ENCODE measurements at places on chromosomes 1 and 21. TPM values are rescaled to one million over a fixed set of nuclear protein-coding genes. Genes with fewer than 3 reads are reported as not detected.

DNA sequence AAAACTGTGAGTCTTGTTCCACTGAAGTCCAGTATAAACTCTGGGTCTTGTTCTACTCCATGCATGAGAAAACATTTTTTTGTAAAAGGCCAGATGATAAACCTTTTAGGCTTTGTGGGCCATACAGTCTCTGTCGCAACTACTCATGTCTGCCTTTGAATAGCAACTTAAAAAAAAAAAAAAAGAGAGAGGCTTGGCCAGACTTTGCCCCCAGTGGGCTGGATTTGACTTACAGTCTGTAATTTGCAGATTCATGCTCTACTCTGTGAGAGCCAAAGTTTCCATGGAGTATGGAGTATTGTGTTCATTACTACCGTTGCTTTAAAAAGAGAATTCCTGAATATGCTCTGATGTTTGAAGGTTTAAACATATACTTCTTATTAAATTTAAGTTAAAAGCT, 654.9 kb upstream of the PKN2 start:
- no peak for DNase-seq
- H3K27ac ChIP-seq = no peak overlapping the region
- no peaks in the 10 kb centered on the region for H3K36me3 ChIP-seq
- H3K4me1 ChIP-seq = no peaks in the 10 kb centered on the region
- no peak overlapping the region for H3K4me3 ChIP-seq
- no peaks in the 10 kb centered on the region for H3K27me3 ChIP-seq

DNA sequence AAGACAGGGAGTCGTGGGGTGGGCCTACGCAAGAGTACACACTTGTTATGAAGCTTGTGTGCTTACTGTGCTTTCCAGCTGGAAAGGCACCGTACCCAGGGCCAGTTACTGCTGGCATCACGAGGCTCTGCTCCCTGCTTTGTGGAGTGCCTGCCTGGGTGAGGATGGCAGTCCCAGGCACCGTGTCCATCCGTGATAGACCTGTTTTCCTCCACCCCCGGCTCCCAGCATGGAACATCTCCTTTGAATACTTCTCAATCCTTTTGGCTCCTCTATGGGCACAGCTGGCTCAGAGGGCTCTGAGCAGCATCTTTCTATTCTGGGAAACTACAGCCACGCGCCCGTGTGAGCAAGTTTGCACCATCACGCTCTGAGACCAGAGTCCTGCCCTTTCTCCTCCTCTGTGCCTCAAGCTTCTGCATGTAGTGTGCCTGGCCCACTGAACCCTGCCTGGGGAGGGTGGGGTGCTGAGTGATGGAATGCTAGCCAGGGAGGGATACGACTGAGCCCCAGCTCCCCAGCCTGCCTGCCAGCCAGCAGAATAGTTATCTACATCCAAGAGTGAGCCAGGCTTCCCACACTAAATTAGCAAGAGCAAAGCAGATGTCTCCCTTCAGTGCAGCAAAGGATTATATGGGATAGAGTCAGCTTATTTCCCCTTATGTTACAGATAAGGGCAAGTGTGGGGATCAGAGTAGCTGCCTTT, 7.1 kb upstream of the TNR start:
- no peak overlapping the region for H3K27ac ChIP-seq
- DNase-seq = no peak

DNA sequence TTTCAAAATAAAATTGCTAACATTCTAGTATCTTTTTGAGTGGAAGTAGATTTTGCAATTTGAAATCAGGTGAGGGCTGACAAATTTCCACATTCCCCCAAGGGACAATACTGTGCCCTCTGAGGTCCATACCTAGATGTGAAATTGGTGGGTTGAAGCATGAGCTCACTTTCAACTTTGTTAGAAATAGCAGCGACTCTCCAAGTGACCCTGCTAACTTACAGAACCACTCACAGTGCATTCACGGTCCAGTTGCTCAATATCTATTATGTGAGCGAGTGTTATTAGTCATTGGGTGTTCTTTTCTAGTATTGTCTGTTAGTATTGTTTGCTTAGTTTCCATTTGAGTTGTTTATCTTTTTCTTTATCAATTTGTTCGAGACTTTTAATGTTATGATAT, 53.6 kb upstream of the ASB17 start:
- no peak overlapping the region for H3K4me3 ChIP-seq
- no peaks in the 10 kb centered on the region for H3K36me3 ChIP-seq
- no peak overlapping the region for H3K27ac ChIP-seq
- no peaks in the 10 kb centered on the region for H3K4me1 ChIP-seq

DNA sequence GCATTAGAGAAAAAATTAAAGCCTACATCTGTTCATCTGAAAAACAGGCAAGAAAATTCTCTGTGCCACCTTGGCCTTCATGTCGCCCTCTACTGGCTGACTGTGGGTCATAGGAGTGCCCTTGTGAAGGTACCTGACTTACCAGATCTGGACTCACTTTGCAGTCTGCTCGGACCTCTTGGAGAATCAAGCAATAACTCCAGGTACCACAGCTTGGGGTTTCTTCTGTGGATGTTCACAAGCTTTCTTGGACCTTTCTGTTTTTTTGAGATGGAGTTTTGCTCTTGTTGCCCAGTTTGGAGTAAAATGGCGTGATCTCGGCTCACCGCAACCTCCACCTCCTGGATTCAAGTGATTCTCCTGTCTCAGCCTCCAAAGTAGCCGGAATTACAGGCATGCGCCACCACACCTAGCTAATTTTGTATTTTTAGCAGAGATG, 2.4 kb upstream of the PRAMEF18 start:
- no peaks in the 10 kb centered on the region for H3K27me3 ChIP-seq
- H3K4me1 ChIP-seq = no peaks in the 10 kb centered on the region
- no peaks in the 10 kb centered on the region for H3K36me3 ChIP-seq
- peak; percentile 12 for DNase-seq
- H3K27ac ChIP-seq = no peak overlapping the region

DNA sequence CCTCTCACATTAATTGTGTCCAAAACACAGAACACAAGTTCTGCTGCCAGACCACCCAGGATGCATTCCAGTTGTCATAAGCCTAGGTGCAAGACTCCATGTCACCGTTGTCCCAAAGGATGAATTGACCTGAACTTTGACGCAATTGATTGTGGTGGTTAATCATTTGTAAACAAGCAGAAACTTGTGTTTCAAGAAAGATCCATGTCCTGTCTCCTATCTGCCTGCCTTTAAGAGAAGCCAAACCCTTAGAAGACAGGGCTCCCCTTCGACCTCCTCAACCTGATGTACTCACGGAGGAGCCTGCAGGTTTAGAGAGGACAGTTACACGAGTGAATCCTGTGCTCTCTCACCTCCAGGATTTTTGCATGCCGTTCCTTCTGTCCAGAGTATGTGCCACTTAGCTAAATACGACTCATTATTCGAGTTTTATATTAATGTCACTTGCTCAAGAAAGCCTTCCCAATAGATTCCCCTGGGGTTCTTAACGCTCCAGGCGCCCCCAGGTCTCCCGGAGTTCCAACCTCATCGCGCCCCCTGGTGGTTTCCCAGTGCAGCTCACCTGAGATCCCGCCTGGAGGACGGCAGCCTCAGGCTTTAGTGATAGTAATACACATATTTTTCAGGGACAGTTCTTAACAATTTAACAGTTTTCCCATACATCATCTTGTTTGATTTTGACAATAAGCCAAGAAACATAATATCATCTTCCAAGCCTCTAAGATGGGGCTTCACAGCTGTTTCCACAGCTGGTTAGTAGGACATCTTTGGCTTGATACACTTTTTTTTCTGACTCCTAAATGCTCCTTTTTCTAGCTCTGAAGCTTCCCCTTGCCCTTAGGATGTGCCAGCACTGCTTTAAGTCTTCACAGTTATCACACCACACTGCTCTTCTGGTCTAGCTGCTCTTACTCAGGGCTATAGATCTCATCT, 2.4 kb upstream of the C8B start:
- H3K4me1 ChIP-seq = no peaks in the 10 kb centered on the region
- no peaks in the 10 kb centered on the region for H3K36me3 ChIP-seq
- H3K27me3 ChIP-seq = peaks cover 2% of the 10 kb centered on the region
- no peak overlapping the region for H3K27ac ChIP-seq
- DNase-seq = no peak

DNA sequence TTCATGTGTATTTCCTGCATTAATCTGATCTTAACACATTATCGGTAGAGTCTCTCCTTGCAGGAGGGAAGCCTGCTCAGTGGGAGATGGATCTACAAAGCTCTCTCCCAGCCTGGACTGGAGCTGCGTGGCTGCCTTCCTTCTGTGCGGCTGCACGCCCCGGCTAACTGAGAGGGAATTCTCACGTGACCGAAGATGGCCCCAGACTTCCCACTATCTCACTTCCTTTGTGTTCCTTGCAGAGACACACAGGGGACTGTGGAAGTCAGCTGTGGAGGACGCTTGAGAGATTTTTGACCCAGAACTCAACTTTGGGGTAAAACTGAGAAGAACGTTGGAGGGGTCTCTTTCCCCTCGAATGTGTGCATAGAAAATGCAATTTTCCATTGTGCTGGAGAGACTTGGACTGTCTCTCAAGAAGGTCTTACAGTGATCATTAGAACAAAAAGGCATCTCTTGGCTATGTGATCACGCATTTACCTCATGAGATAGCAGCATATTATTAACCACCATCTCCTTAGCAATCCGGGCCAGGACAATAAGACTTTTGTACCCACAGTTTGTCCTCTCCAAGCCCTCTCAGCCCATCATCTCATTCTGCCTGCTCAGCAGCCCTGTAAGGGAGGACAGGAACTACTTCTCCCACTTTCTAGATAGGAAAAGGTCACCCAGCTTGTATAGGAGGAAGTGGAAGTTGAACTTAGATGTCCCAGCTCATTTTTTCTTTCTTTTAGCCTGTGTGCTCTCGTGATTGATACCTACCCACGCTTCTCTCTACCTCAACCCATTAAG, 49.3 kb upstream of the TARBP1 start:
- H3K36me3 ChIP-seq = no peaks in the 10 kb centered on the region
- peaks cover 4% of the 10 kb centered on the region for H3K4me1 ChIP-seq
- no peaks in the 10 kb centered on the region for H3K27me3 ChIP-seq
- no peak overlapping the region for H3K27ac ChIP-seq
- DNase-seq = no peak

DNA sequence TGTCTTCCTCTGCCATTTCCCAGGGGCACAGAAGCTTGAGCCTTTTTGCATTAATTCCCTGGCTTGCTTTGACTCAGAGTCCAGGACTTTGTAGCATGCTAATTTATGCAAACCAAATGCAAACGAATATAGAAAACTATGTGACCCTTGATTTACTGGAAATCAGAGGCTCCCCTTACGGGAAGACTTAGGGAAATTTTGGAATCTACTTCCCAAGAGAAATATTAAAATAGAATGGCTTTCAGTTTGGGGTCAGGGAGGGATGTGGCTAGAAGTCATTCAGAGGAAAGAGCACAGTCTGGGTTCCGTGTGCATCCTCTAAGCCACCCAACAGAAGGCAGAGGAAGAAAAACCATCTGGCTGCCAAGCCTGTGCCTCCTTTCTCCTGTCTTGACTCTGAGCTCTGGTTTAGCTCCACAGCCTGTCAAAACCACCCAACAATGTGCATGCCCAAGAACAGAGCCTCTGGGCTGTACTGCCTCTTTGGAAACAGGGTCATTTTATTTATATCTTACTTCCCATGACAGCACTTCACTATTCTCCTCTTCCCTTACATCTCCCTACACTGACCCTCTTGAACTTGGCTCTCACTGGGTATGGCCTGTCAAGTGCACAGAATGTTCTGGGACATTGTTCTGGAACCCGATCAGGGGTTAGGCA, 30.1 kb downstream of the ATF3 start:
- no peak overlapping the region for H3K4me3 ChIP-seq
- H3K36me3 ChIP-seq = no peaks in the 10 kb centered on the region
- no peaks in the 10 kb centered on the region for H3K27me3 ChIP-seq
- H3K27ac ChIP-seq = no peak overlapping the region
- H3K4me1 ChIP-seq = peaks cover 25% of the 10 kb centered on the region
- DNase-seq = no peak

DNA sequence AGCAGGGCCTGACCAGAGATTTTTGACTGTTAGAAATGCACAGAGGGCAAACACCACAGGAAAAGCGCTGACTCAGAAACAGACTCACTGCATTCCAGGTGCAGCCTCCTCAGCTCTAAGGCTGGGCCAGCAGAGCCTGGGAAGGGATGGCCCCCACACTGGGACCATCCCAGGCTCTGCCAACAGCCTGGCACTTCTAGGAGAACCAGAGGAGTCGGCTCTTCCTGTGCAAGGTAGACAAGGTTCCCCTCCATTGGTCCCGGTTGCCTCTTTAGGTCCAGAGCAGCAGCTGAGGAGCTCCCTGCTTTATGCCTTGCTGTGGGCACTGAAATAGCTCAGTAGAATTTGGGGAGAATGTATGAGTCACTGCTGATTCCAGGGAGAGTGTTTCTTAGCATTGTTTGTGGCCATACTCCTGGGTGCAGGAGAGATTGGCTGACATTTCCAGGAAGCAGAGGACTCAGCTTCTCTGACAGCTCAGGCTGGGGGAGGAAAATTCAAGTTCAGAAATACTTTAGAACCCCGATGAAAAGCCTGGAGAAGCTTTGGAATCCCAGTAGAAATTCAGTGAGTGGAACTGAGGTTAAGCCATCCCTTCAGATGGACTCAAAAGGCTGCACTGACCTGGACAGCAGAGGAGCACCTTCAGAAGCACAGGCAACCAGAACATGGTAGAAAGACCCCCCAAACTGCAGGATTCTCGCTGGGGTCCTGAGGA, 19.7 kb downstream of the PRAMEF1 start:
- no peak overlapping the region for H3K4me3 ChIP-seq
- no peaks in the 10 kb centered on the region for H3K36me3 ChIP-seq
- H3K27me3 ChIP-seq = no peaks in the 10 kb centered on the region

- H3K36me3 ChIP-seq = no peaks in the 10 kb centered on the region
- H3K27me3 ChIP-seq = no peaks in the 10 kb centered on the region
- H3K4me1 ChIP-seq = no peaks in the 10 kb centered on the region
- H3K4me3 ChIP-seq = no peak overlapping the region
- no peak for DNase-seq
Observed at GRCh38 chr1:21068937-21069336, 107.8 kb downstream of the EIF4G3 start.

DNA sequence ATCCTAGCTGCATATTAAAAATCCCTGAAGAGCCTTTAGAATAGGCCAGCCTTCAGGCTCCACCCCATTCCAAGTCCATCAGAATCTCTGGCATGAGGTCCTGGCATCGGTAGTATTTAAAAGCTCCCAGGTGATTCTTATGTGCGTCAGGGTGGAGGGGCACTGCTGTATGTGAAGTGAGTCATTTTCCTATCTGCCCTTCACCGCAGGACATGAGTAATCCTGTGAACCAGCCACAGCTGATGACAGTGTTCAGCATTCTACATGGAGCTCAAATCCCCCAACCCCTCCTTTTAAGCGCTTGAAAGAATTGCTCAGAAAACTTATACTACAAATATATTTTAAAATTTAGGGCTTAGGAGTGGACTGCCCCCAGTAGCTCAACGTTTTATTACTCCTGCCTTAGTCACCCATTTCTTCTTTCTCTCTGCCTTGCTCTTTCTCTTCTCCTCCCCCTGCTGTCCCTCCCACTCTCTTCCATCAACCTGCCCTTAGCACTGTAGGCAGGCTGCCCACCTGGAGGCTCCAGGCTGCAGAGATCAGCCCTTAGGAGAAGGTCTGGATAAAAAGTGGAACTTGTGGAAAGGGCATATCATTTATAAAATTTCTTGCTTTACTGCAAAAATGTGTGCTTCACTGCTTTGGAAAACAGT, 73.8 kb upstream of the ZNF281 start:
- no peaks in the 10 kb centered on the region for H3K27me3 ChIP-seq
- no peak overlapping the region for H3K4me3 ChIP-seq
- DNase-seq = no peak
- no peaks in the 10 kb centered on the region for H3K36me3 ChIP-seq
- H3K27ac ChIP-seq = no peak overlapping the region

NT5C1A gene
- total RNA-seq = not detected

ADAMTSL4 gene
- total RNA-seq = 0.49 TPM

HES4 gene
- total RNA-seq = 2.6 TPM

CASQ1 gene
- total RNA-seq = not detected

FBXO2 gene
- 8.4 TPM for total RNA-seq

FTCD gene
- total RNA-seq = 6.1 TPM
